ENCODE measurements at places on chromosomes 4 and X. TPM values are rescaled to one million over a fixed set of nuclear protein-coding genes. Genes with fewer than 3 reads are reported as not detected.

Gene TMEM144
- total RNA-seq, result 2.3 TPM

Gene BMP3
- total RNA-seq, result not detected

Gene VCX2
- total RNA-seq, result not detected

GRCh38 chr4:53511014-53511413, 80.3 kb downstream of the LNX1 start:
- no peak overlapping the region for H3K27ac ChIP-seq
- H3K36me3 ChIP-seq, result no peaks in the 10 kb centered on the region
- peaks cover 2% of the 10 kb centered on the region for H3K4me1 ChIP-seq
- H3K4me3 ChIP-seq, result no peak overlapping the region

DNA sequence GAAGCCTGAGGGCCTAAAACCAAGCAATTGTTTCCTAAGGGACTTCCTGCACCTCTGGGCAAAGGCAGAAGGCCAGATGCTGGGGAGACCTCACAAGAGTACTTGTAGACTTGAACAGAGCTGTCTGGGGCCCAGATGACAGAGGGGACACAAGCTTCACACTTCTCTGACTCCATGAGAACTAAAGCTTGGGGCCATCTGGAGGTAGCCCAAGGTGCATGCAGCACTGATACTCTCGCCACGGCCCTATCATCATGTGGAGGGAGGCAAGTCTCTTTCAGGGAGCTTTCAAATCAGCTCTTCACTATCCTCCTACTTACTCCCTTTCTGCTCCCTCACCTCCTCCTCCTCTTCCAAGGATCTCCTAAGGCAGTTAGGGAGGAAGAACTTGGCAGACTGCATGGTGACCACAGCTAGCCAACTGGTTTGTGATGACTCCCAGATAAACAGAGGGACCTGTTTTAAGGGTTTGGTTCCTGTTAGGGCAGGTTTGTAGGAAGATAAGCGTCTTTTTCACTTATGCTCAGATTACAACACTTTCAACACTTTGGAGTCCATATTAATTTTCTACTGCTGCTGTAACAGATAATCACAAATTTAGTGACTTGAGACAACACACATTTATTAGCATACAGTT, 23.8 kb downstream of the MSL3 start:
- DNase-seq, result no peak
- no peak overlapping the region for H3K27ac ChIP-seq
- no peaks in the 10 kb centered on the region for H3K27me3 ChIP-seq
- H3K36me3 ChIP-seq, result no peaks in the 10 kb centered on the region

DNA sequence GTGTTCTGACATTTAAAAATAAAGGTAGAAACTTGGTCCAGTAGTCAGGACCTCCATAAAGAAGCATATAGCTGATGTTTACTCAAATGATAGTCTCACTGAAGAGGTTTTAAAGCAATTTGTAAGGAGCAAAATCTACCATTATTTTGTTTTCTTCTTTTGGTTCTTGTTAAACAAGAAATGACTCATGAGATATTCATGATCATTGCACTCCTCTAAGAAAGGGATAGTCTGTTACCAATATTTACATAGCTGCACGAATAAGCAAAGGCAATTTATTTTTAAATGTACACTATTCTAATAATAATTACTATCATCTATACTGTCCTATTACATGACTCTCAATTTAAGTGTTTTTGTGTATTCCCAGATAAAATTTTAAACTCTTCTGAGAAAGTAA, 397.9 kb downstream of the FAM47B start:
- no peak overlapping the region for H3K27ac ChIP-seq
- H3K36me3 ChIP-seq, result no peaks in the 10 kb centered on the region
- DNase-seq, result no peak
- H3K4me1 ChIP-seq, result no peaks in the 10 kb centered on the region
- no peaks in the 10 kb centered on the region for H3K27me3 ChIP-seq
- no peak overlapping the region for H3K4me3 ChIP-seq

GRCh38 chr4:153651587-153651986, 32.5 kb upstream of the TLR2 start:
- H3K27ac ChIP-seq, result no peak overlapping the region
- DNase-seq, result no peak
- no peaks in the 10 kb centered on the region for H3K36me3 ChIP-seq
- H3K27me3 ChIP-seq, result no peaks in the 10 kb centered on the region
- no peaks in the 10 kb centered on the region for H3K4me1 ChIP-seq

GRCh38 chr4:20255823-20256222, 4.1 kb downstream of the SLIT2 start:
- no peak for DNase-seq
- no peak overlapping the region for H3K27ac ChIP-seq
- peak overlapping the region; percentile 88 for H3K4me3 ChIP-seq
- no peaks in the 10 kb centered on the region for H3K27me3 ChIP-seq
- H3K4me1 ChIP-seq, result peaks cover 7% of the 10 kb centered on the region
- no peaks in the 10 kb centered on the region for H3K36me3 ChIP-seq

DNA sequence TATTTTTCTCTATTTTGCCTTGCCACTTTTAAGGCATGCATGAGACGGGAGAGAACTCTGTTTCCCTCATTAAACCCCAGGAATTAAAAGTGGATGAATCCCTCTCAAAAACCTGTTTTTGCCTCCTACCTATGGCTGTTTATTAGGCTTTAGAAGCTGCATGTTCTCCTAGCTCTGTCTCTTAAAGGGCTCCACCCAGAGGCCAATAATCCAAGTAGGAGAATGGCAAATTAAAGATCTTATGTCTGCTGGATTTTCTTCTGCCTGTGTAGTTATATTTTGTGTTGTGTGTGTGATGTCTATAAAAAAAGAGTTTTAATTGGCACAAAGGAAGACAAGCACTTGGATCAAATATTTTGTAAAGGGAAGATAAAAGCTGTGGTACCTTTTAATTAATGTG, 32.4 kb downstream of the MAGEC1 start:
- H3K27me3 ChIP-seq, result no peaks in the 10 kb centered on the region
- no peak for DNase-seq
- no peaks in the 10 kb centered on the region for H3K36me3 ChIP-seq
- no peak overlapping the region for H3K4me3 ChIP-seq

DNA sequence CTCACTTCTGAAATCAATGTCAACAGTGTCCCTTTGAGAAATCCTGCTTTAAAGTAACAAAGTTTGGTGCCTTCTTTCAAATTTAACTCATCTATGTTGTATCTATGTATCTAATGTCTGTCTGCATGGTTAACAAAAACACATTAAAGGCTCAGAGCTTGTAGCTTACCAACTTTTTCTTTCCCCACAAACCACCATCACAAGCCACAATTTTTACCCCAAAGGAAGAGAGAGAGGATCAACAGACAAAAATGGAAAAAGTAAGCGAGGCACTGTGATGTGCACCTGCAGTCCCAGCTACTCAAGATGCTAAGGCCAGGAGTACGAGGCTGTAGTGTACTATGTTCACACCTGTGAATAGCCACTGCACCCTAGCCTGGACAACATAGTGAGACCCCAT, 17.2 kb downstream of the ATRX start:
- no peak for DNase-seq
- no peak overlapping the region for H3K27ac ChIP-seq
- no peak overlapping the region for H3K4me3 ChIP-seq
- no peaks in the 10 kb centered on the region for H3K36me3 ChIP-seq
- no peaks in the 10 kb centered on the region for H3K27me3 ChIP-seq

DNA sequence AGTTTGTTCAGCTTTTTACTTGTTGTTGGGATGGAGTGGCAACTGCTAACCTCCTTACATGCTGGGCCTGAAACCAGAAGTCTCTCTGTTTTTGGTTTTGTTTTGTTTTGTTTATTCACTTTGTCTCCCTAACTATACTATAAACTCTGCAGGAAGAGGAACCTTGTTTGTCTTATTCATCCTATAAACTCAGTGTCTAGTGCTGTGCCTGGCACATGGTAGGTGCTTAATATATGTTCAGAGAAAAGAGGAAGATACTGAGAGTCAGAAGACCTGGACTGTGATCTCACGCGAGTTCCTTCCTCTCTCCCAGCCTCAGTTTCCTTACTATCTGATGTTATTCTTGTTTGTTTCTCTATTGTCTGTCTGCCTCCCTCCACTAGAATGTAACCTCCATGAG, 71.3 kb downstream of the PRPS1 start:
- no peaks in the 10 kb centered on the region for H3K27me3 ChIP-seq
- H3K4me1 ChIP-seq, result no peaks in the 10 kb centered on the region
- DNase-seq, result no peak
- no peak overlapping the region for H3K27ac ChIP-seq

- no peaks in the 10 kb centered on the region for H3K4me1 ChIP-seq
- H3K27ac ChIP-seq, result no peak overlapping the region
- H3K36me3 ChIP-seq, result peaks cover 2% of the 10 kb centered on the region
- no peaks in the 10 kb centered on the region for H3K27me3 ChIP-seq
- DNase-seq, result peak; percentile 58
Observed at GRCh38 chr4:150248181-150248580, 169.9 kb downstream of the DCLK2 start.

GRCh38 chr4:158597879-158598596, 73.6 kb downstream of the C4orf46 start:
- H3K27ac ChIP-seq, result no peak overlapping the region
- H3K36me3 ChIP-seq, result no peaks in the 10 kb centered on the region
- no peaks in the 10 kb centered on the region for H3K27me3 ChIP-seq
- DNase-seq, result no peak
- no peaks in the 10 kb centered on the region for H3K4me1 ChIP-seq

DNA sequence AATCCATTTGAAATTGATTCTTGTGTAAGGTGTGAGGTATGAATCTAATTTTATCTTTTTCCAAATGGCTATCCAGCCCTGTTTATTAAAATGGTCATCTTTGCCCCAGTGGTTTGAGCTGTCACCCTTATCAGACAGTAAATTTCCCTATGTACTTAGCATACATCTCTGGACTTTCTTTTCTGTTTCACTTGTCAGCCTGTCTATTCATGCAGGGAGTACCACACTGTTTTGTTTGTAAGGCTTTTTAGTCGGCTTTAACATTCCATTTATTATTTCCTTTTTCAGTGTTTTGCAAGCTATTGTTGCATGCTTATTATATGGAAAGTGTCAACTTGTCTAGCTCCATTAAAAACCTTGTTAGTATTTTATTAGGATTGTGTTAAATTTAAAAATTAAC, 155.8 kb downstream of the STAG2 start:
- H3K4me3 ChIP-seq, result no peak overlapping the region
- H3K36me3 ChIP-seq, result no peaks in the 10 kb centered on the region
- no peak for DNase-seq
- H3K27ac ChIP-seq, result no peak overlapping the region
- H3K27me3 ChIP-seq, result no peaks in the 10 kb centered on the region
- no peaks in the 10 kb centered on the region for H3K4me1 ChIP-seq

GRCh38 chr4:153535772-153536513, 69.8 kb downstream of the TMEM131L start:
- peaks cover 3% of the 10 kb centered on the region for H3K4me1 ChIP-seq
- H3K4me3 ChIP-seq, result no peak overlapping the region
- no peaks in the 10 kb centered on the region for H3K36me3 ChIP-seq
- no peaks in the 10 kb centered on the region for H3K27me3 ChIP-seq

DNA sequence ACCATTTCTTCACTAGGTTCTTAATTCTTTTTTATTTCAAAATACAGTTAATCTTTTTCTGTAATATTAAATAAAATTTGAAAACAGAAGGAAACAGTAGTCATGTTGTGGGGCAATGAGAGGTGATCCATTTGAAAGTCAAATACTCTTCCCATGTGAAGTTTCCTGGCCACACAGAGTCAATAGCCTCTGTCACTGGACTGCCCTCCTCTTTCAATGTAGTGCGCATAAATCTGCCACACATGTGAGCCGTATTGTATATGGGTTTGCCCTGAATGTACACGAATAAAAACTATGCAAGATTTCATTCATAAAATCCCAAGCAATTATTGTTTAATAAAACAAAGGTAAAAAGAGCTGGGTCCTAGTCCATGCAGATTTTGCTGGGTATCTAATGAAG, 59.1 kb downstream of the NKX6-1 start:
- no peaks in the 10 kb centered on the region for H3K27me3 ChIP-seq
- DNase-seq, result no peak
- no peaks in the 10 kb centered on the region for H3K4me1 ChIP-seq
- H3K4me3 ChIP-seq, result no peak overlapping the region
- H3K36me3 ChIP-seq, result no peaks in the 10 kb centered on the region

GRCh38 chrX:52166840-52167239, 17.8 kb upstream of the MAGED4 start:
- no peaks in the 10 kb centered on the region for H3K27me3 ChIP-seq
- H3K4me1 ChIP-seq, result no peaks in the 10 kb centered on the region
- H3K4me3 ChIP-seq, result no peak overlapping the region

DNA sequence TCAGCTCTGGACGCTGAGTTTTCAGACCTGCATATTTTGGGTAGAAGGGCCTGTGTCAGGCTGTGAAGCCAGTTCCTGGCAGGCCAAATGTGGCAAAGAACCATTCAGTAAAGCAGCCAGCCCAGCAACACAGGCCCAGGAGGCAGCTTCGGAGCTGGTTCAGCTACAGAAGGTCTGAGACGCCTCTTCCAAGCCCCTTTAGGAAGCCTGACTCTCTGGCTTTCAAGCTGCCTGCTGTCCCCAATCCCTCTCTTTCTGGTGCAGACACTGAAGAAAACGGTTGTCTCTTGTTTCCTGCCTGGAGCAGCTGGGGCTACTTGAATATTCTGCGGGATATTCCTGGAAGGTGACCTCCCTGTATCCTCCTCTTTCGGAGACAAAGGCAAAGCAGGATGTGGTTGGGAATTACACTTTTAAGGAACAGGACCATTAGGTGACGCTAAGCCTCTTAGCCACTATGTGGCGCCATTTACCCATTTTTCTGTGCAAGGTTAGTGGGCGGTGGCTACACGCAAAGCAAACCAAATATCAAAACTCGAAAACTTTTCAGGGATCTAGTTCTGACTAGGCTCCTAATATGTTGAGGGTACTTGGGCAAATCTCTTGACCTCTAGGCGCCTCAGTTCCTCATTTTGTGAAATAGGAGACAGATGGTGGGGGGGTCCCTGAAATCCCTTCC, 47.2 kb upstream of the LAS1L start:
- H3K4me1 ChIP-seq, result no peaks in the 10 kb centered on the region
- no peak overlapping the region for H3K27ac ChIP-seq
- no peak overlapping the region for H3K4me3 ChIP-seq
- no peaks in the 10 kb centered on the region for H3K27me3 ChIP-seq
- H3K36me3 ChIP-seq, result no peaks in the 10 kb centered on the region

- H3K27ac ChIP-seq, result no peak overlapping the region
- no peaks in the 10 kb centered on the region for H3K4me1 ChIP-seq
- H3K4me3 ChIP-seq, result no peak overlapping the region
- no peaks in the 10 kb centered on the region for H3K36me3 ChIP-seq
- H3K27me3 ChIP-seq, result no peaks in the 10 kb centered on the region
Observed at GRCh38 chrX:43633757-43634156, 22.3 kb upstream of the MAOA start.

DNA sequence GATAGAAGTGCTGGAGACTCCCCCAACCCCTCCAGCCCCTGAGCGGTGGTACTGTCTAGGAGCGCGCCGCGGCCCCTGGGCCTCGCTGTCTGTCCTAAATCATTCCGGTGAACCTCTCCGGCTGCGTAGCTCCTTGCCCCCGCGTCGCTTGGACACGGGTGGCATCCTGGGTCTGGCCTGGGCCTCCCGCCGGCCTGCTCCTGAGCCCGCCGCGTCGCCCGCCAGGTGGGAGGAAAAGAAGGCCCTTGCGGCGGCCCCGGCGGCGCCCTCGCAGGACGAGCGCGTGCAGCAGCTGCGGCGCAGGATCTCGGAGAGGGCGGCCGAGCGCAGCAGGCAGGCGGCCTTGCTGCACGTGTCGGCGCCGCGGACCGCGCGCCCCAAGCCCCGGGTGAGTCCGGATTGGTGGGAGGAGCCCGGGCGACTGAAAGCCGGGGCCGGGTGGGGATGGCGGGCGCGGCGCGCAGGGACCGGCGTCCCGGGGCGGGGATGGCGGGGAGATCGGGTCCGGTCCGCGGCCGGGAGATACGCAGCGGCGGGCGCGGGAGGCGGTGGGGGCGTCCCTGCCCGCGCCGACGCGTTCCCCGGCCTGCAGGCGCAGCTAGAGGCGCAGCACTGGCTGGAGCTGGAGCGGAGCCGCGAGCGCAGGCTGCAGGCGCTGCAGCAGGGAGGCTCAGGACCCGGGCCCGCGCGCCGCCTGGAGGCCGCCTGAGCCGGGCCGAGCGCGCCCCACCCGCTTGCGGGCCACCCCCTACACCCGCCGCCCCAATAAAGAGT, 6.5 kb upstream of the RNF4 start:
- H3K4me1 ChIP-seq, result peaks cover 4% of the 10 kb centered on the region
- no peak overlapping the region for H3K27ac ChIP-seq
- peak; percentile 75 for DNase-seq
- H3K27me3 ChIP-seq, result no peaks in the 10 kb centered on the region
